Activated CD8-positive, alpha-beta memory T cell treated with anti-CD3 and anti-CD28 coated beads for 1 hour (primary cell): ENCODE measurements at places on chromosomes 1 and 21.

- no peak for DNase-seq
These were observed 3.7 kb downstream of the IRF6 start for GRCh38 chr1:209802117-209802779.

DNA sequence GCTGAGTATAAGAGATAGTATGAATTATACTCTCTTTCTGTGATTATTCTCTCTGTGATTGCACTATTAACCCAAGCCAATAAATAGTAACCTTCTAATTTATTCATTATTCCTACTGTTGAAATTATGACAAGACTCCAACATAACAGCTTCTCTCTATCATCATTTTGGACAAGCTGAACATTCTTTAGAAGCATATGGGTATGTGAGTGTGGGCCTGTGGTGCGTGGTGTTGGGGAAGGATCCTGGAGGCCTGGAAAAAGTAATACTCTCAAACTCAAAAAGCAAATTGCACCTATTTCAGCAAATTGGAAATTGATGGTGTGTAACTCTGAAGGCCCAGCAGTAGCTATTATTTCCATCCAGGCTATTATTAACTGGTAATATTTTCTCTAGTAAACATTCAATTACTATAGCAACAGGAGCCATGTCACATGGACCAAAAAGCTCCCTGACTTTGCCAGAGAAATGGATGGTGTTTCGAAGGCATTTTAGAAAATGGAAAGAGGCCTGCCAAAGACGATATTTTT lies 502.8 kb downstream of the LTN1 start:
- no peak for DNase-seq

- no peak for DNase-seq
These were observed 13.4 kb downstream of the ADORA1 start for GRCh38 chr1:203140743-203141520.

- no peak for DNase-seq
These were observed 6.7 kb upstream of the SLC45A1 start for GRCh38 chr1:8311068-8311718.

DNA sequence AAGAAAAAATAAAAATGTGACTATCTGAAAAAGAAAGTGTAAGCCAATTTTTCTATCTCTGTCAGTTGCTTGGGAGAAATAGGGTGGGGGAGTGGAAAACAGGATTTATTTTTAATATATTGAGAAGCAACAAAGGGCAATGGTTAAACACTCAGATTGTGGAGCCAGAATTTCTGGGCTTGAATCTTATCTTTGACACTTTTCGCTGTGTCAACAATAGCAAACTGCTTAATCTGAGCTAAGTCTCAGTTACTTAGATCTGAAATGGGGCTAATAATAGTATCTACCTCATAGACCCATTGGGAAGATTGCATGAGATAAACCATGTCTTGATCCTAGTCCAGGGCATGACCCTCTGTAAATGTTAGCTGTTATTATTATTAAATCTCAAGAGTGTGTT lies 468.1 kb downstream of the ADGRL2 start:
- no peak for DNase-seq

DNA sequence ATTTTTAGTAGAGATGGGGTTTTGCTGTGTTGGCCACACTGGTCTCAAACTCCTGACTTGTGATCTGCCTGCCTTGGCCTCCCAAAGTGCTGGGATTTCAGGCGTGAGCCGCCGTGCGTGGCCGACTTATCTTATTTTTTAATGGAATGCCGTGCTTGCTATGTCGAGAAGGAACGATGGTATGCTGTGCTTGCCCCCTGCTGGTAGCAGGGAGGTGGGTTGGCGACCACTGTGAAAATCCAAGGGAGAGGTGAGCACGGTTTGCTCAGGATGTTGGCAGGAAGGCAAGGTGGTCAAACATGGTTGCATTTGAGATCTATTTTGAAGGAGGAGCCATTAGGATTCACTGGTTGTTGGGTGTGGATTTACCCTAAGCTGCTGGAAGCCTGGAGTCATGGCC lies 45.8 kb upstream of the RCC2 start:
- no peak for DNase-seq

GRCh38 chr1:84692391-84692790 lies 2.1 kb upstream of the SSX2IP start:
- DNase-seq: no peak

- DNase-seq: no peak
These were observed 151.3 kb downstream of the ETS2 start for GRCh38 chr21:38956856-38957571.

DNA sequence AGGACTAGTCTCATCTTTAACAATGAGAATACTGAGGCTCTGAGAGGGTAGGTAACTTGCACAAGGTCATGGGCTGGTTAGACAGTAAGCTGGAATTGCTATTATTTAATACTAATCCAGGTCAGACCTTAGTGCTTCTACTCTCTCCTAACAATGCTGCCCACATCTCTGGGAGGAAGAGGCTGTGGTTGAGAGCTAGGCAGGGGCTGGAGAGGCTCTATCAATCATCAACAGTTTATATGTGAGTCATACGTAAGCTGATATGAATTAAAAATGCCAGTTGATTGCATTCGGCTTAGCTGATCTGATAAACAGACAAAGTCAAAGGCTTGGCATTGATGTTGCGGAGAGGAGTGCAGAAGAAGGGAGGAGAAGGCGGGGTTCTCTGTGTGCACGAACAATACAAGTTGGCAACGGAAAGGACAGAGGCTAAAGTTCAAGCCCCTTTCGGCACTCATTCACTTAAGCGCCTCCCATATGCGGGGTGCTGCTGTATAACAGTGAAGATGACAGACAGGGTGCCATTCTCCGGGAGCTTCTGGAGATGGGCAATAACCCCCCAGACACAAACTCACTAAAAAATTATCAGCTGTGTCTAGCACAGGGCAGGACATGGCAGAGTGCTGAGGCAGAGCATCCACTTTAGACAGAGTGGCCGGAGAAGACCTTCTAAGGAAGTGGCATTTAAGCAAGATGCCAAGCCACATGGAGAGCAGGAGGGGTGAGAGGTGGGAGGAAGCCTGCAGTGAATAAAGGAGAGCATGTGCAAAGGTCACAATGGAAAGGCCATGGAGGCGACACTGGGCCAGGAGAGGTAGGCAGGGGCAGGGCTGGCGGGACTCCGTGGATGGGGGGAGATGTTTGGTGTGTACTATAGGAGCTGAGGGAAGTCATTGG lies 195.2 kb downstream of the ZSCAN20 start:
- no peak for DNase-seq

DNA sequence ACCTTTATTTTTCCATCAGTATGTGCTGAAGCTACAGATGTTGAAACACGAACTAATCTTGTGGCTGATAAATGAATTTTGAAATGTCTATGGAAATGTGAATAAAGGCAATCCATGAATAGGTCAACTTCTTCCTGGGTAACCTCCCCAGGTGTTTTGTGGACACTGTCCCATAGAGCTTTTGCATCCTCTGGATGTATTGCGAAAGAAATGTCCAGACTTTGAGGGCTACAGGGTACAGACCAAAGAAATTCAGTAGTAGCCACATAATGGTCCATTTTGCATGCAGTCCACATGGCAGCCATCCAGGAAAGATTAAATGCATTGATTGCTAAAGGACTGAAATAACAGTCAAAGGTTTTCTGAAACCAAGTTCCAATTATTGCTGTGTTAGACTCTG lies 21.5 kb upstream of the DARS2 start:
- DNase-seq: no peak

DNA sequence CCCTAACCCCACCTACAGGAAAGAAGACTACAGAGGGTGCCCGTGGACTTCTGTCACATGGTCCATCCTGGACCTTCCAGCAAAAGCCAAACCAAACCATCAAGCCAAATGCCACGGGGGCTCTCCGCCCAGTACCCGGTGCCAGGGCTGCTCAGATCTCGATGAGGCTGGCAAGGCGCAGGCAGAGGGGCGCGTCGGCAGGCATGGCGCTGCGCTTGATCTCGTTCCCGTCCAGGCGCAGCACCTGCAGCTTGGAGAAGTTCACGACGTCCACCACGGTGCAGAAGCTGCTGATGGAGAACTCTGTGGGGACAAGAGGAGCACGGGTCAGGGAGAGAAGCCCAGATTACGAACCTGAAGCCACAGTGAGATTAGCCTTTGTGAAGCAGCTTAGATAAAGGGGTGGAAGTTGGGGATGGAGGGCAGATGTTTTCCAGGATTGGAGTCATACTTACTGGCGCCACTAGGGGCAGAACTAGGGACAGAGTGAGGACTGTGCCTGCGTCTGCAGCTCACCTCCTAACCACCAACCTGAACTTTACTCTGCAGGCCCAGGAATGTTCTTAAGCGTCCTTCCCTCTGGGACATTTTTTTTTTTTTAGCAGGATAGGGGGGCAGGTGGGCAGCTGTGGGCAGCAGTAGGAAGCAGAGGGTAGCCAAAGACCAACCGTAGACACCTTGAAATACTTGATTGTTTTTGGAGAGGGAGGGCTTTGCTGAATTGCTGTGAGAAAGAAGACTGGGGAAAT lies 8.6 kb downstream of the FMOD start:
- no peak for DNase-seq

GRCh38 chr1:245201827-245202226 lies 47.0 kb downstream of the KIF26B start:
- DNase-seq: no peak

- no peak for DNase-seq
These were observed 245.3 kb downstream of the TPR start for GRCh38 chr1:186129758-186130157.

DNA sequence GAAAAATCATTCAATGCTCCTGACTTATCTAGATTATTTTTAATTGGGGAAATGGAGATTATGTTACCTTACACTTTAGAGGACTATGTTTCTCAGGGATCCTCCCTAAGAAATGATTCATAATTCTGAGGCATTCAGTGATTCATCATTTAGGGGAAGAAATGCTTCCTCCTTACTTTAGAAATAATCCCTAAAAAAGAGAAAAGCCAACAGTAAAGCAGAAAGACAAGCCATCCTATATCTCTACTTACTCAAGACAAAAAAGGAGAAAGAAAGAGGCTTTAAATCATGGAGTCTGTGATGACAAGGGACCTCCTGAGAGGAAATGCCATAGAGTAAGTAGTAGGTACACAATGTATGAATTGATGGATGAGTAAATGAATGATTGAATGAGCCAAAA lies 137.0 kb downstream of the BRINP2 start:
- DNase-seq: no peak

DNA sequence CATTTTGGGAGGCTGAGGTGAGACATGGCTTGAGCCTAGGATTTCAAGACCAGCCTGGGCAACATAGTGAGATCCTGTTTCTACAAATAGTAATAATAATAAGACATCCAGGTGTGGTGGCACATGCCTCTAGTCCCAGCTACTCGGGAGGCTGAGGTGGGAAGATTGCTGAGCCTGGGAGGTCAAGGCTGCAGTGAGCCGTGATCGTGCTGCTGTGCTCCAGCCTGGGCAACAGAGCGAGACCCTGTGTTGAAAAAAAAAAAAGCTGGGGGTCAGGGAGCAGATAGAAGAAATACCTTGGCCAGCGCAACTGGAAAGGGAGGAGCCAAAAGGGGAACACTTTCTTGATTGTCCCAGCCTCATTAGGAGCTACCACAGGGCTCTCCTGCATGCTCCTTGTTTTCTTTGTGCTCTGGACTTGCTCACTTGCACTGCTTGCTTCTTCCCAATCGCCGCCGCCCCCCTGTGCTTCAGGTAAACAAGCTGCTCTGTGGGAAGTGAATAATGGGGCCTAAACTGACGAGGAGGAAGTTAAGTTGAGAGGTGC lies 31.1 kb downstream of the PBX1 start:
- DNase-seq: no peak

DNA sequence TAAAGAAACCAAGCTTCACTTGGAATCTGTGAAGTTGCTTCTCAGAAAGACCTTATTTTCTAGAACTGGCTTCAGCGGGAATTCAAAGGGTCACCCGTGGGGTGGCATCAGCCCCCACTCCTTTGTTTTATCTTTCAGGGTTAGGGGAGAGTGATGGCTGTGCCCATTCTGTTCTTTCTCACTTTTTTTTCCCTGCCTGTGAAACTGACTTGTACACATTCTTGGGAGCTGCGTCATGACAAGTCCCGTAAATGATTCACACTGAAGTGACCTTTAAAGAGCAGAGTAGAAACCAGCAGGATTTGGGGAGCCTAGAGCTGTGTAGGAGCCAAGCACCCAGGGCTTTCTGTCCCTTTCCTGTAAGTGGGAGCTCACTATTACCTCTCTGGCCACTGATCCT lies 43.8 kb downstream of the SLC44A3 start:
- no peak for DNase-seq

DNA sequence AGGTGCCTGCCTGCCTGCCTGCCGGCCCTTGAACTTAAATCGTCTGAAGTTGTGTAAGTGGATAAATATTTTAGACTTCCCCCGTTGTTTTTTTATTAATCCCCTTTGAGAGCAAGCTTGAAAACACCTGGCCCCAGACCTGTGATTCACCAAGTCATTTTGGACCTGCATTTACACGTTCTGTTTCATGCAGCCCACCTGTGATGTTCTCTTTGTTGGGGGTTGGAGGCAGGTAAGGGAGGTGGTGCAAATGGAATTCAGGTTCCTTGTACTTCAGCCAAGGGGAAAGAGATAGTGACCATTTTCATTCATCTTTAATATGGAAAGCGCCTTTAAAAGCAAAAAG lies 1.2 kb downstream of the SLC37A1 start:
- no peak for DNase-seq

DNA sequence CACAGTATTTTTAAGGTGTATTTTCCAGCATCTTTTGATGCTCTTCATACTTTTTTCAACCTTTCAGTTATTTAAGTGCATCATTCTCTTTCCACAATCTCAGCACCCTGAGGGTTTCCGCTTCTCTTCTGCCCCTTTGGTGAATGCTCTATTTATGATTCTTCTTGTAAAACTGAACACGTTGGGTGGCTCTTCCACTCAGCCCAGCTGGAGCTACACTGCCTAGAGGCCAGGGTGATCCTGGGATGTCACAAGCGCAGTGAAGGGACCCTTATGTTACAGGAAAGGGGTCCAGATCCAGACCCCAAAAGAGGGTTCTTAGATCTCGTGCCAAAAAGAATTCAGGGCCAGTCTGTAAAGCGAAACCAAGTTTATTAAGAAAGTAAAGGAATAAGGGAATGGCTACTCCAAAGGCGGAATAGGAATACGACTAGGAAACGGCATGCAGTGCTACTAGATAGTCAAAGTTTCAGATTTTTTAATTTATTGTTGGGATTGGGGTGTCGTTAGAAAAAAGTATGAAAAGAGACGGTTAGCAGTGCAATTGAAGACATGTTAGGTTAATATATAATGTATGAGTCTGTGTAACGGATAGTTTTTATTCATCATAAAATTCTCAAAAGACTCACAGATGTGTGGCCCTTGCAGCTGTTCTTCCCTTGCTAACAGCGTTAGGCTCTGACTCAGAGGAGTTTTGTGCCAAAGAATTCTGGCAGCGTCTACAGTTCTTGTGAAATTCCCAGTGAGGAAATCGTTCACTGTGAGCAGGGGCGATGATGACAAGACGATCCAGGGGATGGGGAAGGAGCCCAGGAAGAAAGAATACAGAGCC lies 14.4 kb upstream of the ERVH48-1 start:
- no peak for DNase-seq

DNA sequence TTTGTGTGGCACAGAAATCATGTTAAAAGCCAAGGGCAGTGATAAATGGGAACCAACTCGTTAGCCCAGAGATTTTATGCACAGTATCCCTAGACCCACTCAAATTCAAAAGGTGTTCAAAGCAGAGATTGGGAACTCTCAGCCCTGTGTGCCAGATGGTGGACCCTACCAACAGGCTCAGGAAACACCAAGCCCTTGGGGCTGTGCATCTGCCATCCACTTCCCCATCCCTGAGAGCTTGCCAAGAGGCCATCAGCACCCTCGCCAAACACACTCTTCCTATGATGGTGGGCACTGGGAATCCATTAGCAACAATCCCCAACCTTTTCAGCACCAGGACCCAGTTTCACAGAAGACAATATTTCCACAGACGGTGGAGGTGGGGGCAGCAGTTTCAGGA lies 194.2 kb upstream of the NFIA start:
- no peak for DNase-seq

GRCh38 chr1:96649301-96649700 lies 72.3 kb upstream of the PTBP2 start:
- DNase-seq: no peak

GRCh38 chr21:34271189-34271851 lies 92.5 kb upstream of the KCNE2 start:
- no peak for DNase-seq
